GM06990 (cell line): ENCODE measurements at places on chromosomes 6 and 20.

- DNase-seq: no peak
Observed at GRCh38 chr6:102549221-102549874, 1155.8 kb downstream of the GRIK2 start.

DNA sequence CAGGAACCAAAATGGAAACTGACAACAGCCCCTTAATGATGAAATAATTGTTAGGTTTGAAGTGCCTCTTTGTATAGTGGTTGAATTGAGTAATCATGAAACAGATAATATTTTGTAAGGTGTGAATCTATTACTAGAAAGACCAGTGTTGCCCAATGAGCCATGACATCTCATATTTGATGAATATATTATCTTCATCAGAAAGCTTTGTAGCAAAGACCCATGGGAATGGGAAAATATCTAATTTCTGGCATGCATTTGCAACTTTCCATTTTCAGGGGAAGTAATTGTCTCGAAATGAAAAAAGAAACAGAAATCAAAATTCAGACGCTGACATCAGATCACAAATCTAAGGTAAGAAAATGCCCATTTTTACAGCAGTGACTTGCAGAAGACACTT, 57.3 kb upstream of the LAMP5 start:
- no peak for DNase-seq

GRCh38 chr6:24926192-24926591, 9.6 kb downstream of the RIPOR2 start:
- no peak for DNase-seq

DNA sequence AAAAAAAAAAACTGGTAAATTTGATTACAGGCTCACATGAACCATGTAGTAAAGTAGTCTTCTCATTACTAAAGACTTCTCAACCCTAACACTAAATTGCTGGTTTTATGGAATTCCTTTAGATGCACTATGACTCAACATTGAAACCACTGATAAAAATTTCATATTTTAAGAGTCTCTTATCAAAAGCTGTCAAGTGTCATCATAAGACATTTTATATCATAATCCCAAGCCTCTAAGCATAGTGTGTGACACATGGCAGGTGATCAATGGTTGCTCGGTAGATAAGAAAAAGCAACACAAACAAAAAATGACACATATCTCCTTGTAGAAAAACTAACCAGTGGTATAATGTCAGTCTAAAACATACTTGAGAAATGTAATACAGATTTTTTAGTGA, 258.4 kb downstream of the RNGTT start:
- DNase-seq: no peak

GRCh38 chr6:100595456-100595855, 130.7 kb upstream of the SIM1 start:
- DNase-seq: no peak
